ENCODE measurements at places on chromosomes 4 and X.

GRCh38 chr4:38082424-38083385 is 122.5 kb downstream of the PTTG2 start:
- no peak for DNase-seq

DNA sequence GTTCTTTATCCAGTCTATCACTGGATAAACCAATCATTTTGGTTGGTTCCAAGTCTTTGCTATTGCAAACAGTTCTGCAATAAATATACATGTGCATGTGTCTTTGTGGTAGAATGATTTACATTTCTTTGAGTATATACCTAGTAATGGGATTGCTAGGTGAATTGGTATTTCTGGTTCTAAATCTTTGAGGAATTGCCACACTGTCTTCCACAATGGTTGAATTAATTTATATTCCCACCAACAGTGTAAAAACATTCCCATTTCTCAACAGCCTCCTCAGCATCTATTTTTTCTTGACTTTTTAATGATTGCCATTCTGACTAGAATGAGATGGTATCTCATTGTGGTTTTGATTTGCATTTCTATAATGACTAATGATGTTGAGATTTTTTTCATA is 791.7 kb upstream of the AGA start:
- no peak for DNase-seq

DNA sequence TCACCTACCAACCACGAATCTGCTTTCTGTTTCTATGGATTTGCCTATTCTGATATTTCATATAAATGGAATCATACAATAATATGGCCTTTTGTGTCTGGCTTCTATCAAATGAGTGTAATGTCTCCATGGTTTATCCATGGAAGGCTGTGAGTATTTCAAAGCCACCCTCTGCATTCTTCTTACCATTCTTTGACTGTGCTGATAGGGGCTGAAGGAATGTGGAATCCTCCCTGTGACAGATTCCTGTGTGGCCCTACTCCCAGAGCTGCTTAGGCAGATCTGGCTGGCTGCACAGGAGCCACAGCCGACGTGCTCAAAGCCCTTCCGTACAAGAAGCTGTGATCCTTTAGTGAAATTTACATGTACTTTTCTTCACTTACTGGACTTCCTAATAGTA is 163.2 kb downstream of the HS6ST2 start:
- no peak for DNase-seq

GRCh38 chr4:7783541-7783940 is 156.1 kb downstream of the AFAP1 start:
- no peak for DNase-seq

GRCh38 chr4:16067515-16067914 is 16.3 kb downstream of the PROM1 start:
- no peak for DNase-seq

All from stimulated activated CD4-positive, alpha-beta T cell treated with anti-CD3 and anti-CD28 coated beads, Interleukin-1b, Interleukin-23, amount 100 ng/mL, for 48 hours (primary cell).